ENCODE measurements at places on chromosomes 2 and 18.

- DNase-seq = no peak
Observed at GRCh38 chr2:39603436-39603835, 62.3 kb upstream of the TMEM178A start.

DNA sequence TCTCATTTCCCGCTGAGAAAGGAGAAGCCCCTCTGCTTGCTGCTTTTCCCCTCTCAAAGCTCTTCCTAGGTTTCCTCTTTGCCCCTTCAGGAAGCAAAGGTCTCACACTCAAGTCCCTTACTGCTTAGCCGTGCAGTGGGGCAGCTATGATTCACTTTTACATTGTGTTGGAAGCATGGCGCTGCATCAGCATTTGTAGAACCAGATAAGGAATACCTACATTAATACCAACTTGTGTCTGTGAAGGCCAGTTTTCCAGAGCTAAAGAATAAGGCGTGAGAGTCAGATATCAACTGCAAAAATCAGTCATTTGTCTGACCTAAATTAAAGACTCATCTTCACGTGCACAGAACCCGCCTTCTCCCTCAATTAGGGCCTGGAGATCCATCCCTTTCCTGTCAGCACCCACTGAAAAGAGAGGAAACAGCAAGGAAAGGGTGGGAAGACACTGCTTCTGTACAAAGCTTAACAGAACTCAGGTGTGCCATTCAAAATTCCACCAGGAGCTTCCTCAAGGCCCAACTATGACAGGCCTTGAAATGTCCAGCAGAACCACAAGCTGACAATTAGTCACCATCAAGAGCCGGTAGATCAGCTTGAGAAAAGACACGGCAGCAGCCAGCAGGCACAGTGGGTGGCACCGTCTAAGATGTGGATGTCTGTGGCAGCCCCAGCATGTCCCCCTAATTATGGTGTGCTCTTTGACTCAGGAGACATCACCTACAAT is 16.1 kb upstream of the XDH start:
- no peak for DNase-seq

DNA sequence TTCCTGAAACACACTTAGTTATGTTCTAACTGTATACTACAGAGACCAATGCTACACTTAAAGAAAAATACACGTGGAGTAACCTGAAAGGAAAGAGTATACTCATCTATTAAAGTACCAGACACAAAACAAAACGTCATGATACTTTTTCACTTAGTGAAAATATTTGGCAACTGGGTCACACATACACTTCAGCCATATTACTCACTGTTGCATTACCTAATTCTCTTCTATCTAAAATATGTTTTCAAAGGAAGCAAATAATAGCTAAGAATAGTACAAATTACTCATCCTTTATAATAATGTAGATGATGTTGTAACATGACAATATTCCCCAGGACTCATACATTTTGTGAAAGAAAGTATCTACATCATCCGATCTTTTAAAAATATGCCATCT is 76.5 kb upstream of the EPB41L3 start:
- no peak for DNase-seq

GRCh38 chr2:68835621-68836020 is 35.6 kb downstream of the BMP10 start:
- no peak for DNase-seq

DNA sequence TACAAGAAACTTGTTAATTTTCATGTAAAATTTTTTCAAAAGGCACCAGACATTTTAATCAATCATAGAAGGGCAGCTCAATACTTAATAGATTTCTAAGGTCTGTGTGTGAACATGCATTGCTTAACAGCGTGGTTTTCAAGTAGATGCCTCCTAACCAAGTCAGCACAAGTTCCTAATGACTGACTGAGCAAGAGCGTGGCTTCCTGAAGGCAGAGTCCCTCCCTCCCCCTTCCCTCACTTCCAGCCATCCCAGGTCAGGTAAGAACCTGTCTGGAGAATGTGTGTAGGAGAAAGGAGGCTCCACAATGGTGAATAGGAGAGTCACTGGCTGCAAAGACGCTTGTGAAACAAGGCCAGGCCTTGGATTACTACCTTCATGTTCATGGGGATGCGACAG is 33.5 kb upstream of the DAPL1 start:
- DNase-seq = no peak

DNA sequence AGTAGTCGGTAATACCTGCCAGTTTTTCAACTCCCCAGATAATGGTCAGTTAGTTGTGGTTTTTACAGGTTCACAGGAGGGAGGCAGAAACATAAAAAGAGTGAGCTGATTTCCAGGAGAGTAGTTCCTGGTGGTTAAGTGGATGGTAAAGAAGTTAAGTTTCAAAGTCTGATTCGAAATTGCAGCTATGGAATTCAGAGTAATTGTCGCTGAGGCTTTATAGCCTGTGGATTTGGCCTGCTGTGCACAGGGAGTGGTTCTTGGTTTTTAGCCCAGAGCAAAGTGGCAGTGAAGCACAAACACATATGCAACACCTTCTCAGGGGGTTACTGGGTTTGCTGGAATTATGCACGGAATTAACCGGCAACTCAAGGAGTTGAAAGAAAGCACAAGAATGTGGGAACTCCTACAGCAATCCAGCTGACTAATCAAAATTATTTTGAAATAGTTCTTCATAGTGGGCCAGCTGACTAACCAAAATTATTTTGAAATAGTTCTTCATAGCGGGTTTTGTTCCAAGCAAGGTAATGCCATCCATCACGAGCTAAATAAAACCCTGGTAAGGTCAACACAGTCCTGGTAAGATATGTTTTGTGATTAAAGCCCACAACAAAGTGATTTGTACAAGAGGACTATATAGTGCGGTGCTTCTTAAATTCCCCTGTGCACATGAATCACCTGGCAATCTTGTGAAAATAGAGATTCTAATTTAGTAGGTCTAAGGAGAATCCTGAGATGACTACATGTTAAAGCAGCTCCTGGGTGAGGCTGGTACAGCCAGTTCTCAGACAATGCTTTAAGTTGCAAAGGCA is 94.4 kb downstream of the SGPP2 start:
- DNase-seq = no peak

GRCh38 chr2:129331638-129332037 is 647.8 kb upstream of the RAB6C start:
- no peak for DNase-seq

DNA sequence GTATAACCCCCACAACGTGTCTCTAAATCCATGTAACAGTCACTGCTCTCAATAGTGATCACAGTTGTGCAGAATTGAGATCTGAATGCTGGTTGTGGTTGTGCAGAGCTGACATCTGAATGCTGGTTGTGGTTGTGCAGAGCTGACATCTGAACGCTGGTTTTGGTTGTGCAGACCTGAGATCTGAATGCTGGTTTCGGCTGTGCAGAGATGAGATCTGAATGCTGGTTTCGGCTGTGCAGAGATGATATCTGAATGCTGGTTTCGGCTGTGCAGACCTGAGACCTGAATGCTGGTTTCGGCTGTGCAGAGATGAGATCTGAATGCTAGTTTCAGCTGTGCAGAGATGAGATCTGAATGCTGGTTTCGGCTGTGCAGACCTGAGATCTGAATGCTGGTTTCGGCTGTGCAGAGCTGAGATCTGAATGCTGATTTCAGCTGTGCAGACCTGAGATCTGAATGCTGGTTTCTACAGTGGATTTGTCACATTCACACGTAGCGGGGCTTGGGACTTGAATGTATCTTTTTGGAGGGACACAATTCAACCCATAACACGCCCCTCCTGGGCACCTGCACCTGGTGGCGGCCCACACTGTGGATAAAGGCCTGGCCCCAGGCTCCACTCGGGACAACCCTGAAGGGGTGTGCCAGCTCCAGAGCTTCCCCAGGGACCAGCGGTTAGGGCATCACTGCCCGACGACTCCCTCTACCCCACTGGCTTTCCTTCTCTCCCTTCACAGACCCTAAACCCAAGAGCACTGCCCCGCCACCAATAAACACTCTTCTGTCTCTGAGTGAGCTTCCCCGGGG is 51.1 kb upstream of the SLC66A3 start:
- peak; percentile 87 for DNase-seq

DNA sequence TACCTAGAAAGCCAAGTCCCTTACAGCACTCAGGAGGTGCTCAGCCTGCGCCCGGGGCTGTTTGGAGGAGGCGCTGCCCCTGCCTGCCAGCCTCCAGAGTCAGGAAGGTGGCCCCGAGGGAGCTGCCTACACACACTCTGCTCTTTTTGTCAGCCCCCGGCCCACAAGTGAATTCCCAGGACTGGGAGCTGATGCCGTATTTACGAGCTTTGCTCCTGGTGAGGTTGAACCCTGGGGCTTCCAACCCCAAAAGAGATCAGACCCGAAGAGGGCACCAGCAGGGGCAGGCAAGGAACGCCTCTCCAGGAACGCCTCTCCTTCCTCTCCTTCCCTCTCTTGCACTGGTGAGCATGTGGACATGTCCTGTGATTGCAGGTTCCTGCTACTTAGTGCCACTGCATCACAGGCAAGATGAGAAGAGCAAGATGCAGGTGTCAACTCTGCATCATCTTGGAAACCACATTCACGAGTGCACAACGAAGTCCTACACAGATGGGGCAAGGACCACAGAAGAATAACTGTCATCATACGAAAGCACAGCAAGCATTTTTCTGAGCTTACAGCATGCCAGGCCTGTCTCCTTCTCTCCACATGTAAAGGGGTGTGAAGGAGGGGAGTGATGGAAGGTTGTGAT is 126.7 kb downstream of the NDUFA10 start:
- no peak for DNase-seq

DNA sequence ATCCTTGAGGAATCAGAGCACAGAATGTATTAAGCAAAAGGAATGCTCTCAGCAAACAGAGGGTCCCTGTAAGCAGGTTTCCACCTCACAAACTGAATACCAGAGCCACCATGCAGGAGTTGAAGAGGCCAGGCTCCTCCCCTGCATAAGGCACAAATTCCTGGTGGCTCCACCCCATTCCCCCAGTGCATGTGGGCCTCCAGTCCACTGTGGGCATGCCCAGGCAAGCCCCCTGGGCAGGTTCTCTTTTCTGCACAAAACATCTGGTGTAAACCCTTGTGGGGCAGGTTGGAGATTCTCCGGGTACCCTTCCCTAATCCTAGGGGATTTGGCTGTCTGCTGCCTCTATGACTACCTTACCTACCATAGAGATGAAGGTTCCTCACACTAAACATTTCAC is 166.5 kb downstream of the PTPRM start:
- no peak for DNase-seq

- DNase-seq = no peak
Observed at GRCh38 chr2:202043475-202043874, 9.8 kb downstream of the FZD7 start.

GRCh38 chr2:30974092-30974491 is 164.1 kb downstream of the GALNT14 start:
- no peak for DNase-seq

- DNase-seq = no peak
Observed at GRCh38 chr18:64137914-64138313, 11.0 kb downstream of the LINC00305 start.

- DNase-seq = no peak
Observed at GRCh38 chr2:100891906-100892642, 72.1 kb downstream of the NPAS2 start.
